ENCODE measurements at places on chromosomes 16 and 17. TPM values are rescaled to one million over a fixed set of nuclear protein-coding genes. Genes with fewer than 3 reads are reported as not detected.

GRCh38 chr16:6964679-6965078 is 368.0 kb upstream of the RBFOX1 start:
- peak; percentile 75 for DNase-seq

DNA sequence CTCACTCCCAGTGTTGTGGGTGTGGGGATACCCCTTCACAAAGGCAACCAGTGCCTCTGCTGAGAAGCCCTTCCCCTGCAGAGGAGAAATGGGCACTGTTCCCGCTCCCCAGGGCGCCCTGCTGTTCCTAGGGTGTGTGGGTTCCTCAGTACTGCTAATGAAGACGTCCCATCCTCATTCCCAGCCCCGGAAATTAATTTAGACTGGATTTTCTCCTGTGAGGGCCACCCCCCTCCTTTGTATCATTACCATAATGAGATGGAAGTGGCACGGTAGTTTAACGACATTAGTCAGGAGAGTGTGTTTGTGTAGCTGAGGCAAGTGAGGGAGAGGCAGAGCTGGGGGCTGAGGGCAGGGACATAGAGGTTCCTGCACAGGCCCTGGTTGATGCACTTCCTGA is 53.2 kb downstream of the PIPOX start:
- no peak for DNase-seq

DNA sequence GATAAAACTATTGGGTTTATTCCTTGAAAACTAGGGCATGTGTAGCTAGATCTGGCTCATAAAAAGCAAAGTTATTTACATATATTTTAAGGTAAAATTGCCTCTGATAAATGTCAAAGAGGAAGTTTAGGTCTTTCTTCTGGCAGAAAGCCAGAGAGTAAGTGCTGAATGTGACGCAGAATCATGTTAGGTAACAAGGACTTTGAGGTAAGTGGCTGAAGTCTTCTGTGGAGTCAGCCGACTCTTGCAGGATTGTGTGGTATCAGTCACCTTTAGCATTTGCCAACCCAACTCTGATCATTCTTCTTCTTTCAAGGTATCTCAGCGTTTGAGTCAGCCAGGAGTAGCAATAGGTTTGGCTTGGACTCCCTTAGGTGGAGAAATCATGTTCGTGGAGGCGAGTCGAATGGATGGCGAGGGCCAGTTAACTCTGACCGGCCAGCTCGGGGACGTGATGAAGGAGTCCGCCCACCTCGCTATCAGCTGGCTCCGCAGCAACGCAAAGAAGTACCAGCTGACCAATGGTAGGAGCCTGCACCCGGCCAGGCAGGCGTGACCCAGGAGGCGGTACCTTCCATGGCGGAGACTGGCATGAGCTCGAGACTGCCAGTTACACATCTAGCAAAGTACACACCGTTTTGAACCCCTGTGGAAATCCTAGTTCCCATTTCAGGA is 37.9 kb downstream of the SIAH1 start:
- DNase-seq: no peak

Gene WNT9B
- 0.33 TPM for total RNA-seq

- DNase-seq: no peak
Observed at GRCh38 chr17:71985111-71986039, 135.4 kb upstream of the SOX9 start.

DNA sequence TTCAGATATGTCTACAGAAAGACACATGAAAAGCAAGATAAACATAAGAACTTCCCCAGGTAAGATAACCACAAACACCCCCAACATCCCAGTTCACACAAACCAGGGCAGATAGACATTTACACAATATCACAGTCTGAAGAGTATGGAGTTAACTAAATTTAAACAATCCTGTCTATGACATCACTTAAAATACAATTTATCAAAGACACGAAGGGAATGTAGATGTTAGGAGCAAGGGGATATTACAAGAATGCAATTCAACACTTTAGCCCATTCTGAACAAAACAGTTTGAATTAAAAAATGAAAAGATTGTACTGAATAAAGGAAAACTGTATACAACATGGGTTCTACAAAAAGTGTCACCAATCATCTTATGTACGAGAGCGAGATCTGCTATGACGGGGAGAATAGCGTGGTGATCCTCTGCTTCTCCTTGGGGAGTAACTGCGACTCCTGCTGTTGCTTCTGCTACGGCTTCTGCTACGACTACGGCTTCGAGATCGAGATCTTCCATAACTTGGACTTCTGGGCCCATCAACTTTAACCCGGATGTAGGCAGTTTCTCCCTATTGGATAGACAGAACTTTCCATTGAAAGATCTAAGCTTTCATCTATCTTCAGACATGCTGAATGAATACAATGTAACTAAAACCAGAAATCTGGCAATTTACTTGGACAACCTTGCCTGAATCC is 1.9 kb downstream of the SRSF1 start:
- DNase-seq: no peak

GRCh38 chr17:40561294-40561870 is 3.9 kb downstream of the CCR7 start:
- no peak for DNase-seq

Data from endodermal cell (in vitro differentiated cells).